ENCODE measurements at places on chromosomes 4 and X.

- no peak for DNase-seq
Measured at GRCh38 chr4:61205066-61205465, 4.9 kb downstream of the ADGRL3 start.

DNA sequence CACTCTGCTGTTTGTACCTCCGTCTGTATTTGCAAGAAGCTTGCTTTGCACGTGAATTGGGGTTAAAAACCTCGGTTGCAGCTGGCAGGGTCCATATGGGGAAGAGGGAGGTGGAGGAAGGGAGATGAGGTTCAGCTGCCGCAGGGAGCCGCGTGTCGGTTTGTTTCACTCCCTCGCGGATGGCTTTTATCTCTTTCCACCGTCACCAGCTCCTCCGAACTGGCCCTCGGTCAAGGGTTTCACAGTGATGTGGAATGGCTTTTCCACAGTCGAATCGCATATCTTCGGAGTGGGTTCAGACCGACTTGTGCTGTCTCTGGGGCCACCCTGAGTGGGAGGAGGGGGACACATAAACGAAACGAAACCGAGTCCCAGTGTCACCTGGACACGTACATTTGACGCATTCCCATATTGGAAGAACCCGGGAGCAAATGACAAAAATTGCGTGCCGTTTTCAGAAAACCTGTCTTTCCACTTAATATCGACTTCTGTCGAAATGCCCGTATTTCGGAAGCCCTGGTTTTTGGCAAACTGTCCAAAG is 929 bp downstream of the ZBTB33 start:
- peak; percentile 57 for DNase-seq

DNA sequence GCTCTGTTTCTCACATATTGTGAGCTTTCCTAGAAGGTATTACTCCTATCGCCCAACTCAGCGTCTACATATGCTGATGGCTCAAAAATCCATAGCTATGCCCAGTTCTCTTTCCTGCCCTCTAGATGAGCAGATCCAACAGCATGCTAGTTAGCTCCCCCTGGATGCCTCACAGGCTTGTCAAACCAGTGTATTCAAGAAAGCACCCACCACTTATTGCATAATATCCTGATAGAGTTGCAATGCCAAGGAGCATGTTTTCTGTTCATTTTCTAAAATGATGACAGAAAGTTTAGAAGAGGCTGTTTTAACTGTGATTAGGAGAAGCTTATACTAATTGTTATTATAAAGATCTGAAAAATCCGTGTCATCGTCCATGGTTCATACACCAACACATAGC is 1.9 kb upstream of the PACRGL start:
- DNase-seq, result no peak

DNA sequence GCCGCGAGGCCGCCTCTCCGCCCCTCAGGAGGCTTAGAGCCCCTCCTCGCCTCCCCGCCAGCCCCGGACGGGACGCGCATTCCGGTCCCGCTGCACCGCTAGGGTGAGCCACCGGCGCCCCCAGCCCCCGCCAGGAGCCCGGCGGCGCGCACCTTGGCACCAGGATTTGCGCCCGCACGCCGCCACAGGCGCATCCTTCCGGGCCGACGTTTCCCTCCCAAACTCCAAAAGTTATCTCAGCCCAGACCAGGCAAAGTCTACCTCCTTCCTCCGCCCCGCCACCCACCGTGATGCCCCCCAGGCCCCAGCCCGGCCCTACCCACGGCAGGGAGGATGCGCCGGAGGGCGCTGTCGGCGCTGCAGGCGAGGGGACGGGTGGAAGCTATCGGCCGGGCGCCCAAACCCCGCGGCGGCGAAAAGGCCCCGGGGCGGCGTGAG is 538 bp downstream of the SCML2 start:
- DNase-seq, result no peak

- no peak for DNase-seq
Measured at GRCh38 chr4:71814433-71814832, 30.6 kb upstream of the GC start.

DNA sequence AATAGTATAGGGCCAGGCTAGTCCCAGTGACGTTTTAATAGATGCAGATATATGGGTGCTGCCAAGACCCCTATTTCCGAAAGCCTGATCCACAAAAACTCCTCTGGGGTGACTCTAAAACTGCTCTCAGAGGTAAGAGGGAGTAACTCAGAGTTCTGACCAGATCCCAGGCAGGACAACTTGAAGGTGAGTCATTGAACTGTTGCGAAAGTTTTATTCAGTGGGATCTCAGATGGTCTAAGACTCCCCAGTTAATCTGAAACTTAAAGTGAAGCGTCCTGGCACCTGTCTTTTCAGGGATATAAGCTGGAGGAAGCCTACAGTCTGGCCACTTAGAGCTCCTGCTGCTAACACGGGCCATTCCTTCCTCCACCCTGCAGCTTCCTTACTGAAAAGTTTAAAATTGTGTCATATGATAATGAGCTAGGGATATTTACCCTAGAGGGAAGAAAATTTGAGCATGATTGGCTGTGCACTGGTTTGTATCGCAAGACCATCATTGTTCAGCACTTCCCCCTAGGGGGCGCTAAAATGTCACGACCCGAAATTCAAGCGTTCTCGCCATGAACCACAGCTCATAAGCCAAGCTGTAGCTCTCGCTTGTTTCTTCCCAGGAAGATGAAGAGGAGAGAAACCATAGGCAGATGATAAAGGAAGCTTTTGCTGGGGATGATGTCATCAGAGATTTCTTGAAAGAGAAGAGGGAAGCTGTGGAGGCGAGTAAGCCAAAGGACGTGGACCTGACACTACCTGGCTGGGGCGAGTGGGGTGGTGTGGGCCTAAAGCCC is 19.5 kb downstream of the UTP14A start:
- peak; percentile 82 for DNase-seq

- DNase-seq, result no peak
Measured at GRCh38 chr4:90951037-90951436, 823.8 kb downstream of the CCSER1 start.

- DNase-seq, result no peak
Measured at GRCh38 chr4:135277068-135277979, 1075.7 kb upstream of the PABPC4L start.

DNA sequence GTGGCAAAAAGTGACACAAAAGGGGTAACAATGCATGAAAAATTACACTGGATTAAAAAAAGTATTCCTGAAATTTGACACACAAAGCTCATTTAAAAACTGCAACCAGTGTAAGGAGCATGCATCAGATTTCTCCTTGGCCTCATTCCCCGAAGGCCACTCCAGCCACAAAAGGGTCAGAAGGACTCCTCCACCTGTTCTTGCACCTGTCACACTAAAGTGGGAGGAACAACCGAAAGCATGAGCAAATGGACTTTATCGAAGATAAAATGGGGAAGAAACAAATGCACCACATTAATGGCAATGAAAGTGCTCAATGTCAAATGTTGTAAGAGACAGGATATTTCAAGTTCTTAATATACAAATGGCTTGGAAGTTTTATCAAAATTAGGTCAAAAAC is 88.2 kb downstream of the ADGRA3 start:
- no peak for DNase-seq

GRCh38 chrX:115068896-115069295 is 51.5 kb upstream of the IL13RA2 start:
- DNase-seq, result no peak

DNA sequence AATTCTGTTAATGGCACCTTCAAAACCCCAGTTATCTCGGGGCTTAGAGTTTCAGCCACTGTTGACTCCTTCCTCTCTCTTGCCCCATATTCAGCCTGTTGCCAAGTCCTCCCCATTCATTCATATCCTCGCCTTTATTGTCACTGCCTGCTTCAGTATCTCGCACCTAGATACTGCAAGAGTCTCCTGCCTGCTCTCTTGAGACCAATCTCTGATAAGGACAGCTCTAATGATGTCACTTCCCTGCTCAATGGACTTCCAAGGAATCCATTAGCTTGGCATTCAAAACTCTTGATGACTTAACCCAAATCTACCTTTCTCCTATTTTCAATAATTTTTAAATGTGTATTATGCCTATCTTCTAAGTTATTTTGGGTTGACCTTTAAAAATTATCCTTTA is 1.1 kb upstream of the UBE2A start:
- DNase-seq, result no peak

GRCh38 chr4:168384437-168385141 is 66.0 kb upstream of the DDX60 start:
- DNase-seq, result no peak

DNA sequence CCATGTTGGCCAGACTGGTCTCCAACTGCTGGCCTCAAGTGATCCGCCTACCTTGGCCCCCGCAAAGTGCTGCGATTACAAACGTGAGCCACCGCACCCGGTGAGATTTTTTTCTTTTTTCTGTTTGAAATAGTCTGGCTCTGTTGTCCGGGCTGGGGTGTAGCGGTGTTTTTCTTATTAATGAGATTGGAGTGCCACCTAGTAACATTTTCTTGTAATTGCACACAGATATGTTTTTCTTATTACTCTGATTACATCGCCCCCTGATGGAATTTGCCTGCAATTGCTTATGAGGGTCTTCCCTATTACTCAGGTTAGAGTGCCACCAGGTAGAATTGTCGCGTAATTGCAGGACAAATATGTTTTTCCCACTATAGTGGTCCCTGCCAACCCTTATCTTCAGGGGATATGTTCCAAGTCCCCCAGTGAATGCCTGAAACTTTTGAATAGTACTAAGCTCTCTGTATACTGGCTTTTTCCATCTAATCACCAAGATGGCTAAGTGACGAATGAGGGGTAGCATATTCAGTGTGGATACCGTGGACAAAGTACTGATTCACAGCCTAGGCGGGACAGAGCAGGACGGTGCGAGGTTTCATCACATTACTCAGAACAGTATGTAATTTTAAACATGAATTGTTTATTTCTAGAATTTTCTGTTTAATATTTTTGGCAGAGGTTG is 8.6 kb upstream of the PDHA1 start:
- DNase-seq, result no peak

GRCh38 chr4:123616951-123617461 is 220.4 kb downstream of the SPRY1 start:
- DNase-seq, result peak; percentile 67

DNA sequence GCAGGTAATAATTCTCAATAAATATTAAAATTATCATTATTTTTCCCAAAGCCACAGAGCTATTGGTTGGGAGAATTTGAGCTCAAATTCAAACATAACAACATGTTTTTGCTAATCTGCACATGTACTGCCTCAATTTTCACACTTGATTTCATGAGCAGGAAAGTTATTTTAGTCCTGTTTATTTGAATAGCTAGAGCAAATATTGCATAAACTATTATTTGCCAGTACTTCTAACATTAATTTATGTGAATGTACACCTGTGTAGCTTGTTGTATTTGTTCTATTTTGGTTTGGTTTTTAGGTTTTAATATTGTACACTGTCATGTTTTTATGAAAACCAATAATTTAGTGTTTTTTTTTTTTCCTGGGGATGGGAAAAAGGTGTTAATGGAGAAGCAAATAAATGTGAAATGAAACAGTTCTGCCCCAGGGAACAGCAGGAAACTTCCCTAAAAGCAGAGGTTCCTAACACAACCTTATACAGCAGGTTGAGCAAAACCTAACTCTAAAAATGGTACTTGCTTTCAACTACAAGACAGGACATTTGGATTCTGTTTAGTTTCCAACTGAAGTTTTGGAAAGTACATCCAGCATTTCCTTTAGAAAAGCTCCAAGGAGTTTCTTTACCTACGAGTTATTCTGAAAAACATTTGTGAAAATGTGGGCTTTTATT is 99.4 kb downstream of the SYNPO2 start:
- no peak for DNase-seq

- no peak for DNase-seq
Measured at GRCh38 chrX:134591502-134591901, 66.8 kb downstream of the PLAC1 start.

GRCh38 chr4:7917669-7918068 is 22.0 kb downstream of the AFAP1 start:
- no peak for DNase-seq

GRCh38 chr4:25861280-25861950 is 1.4 kb downstream of the SEL1L3 start:
- DNase-seq, result no peak

DNA sequence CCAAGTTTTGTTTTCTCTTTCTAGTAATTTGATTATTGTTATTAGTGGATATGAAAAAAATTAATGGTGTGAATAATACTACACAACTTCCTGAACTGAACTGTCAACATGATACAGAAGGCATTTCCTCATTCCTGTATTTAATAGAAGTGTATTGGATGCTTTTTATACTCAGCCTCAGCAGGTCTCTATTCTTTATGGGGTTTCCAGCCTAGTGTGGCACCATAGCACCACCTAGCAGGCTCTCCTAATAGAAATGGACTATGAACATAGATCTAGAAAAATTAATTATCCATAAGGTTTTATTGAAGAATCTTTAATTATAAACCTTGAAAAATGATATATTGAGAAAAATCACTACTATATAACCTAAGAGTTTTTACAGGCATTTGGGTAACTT is 52.4 kb downstream of the GLRB start:
- no peak for DNase-seq

- no peak for DNase-seq
Measured at GRCh38 chrX:27966955-27967354, 14.3 kb downstream of the DCAF8L1 start.

- DNase-seq, result no peak
Measured at GRCh38 chr4:55949482-55949802, 697 bp downstream of the CEP135 start.

DNA sequence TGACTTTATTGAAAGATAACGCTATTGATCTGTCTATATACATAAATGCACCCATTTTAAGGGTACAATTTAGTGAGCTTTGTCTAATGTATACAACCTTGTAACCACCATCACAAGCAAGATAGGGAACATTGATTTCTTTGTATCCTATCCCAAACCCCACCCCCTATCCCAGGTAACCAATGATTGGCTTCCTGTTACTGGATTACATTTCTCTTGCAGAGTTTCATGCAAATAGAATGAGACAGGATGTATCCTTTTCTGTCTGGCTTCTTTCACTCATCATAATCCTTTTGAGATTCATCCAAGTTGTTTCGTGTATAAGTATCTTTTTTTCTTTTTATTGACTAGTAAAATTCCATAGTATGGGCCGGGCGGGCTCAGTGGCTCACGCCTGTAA is 1.6 kb upstream of the GRIPAP1 start:
- no peak for DNase-seq

DNA sequence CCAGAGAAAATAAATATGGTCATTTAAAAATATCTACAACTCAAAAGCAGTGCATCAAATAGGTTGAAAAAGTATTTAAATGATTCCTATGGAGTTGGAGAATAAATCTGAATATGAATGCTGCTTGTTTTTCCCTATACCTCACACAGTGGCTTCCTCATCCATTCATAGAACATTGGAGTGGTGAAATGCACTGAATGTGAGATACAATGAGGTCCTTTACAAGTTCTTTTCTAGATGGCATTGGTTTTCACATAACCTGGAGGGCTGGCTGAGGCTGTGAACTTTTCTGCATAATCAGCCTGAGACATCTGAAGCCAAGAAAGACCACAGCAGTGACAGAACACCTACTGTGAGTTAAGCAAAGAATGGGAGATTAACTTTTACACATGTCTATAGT is 279.1 kb upstream of the NRK start:
- no peak for DNase-seq

GRCh38 chr4:174873931-174874330 is 44.2 kb upstream of the ADAM29 start:
- DNase-seq, result no peak

- DNase-seq, result no peak
Measured at GRCh38 chrX:37755025-37755424, 24.8 kb upstream of the CYBB start.

All from sciatic nerve (tissue), 2 donors.